ENCODE measurements at places on chromosomes 3 and 15. TPM values are rescaled to one million over a fixed set of nuclear protein-coding genes. Genes with fewer than 3 reads are reported as not detected.

Gene ZIC1
- total RNA-seq: 12.3 TPM

Gene TSC22D2
- 22.4 TPM for total RNA-seq

Gene TERC
- 55.3 TPM for total RNA-seq

Gene SLC28A1
- total RNA-seq: not detected

Gene NDN
- 76.7 TPM for total RNA-seq

Gene CCDC66
- 60.2 TPM for total RNA-seq

Gene HTR3E
- total RNA-seq: not detected

Gene GHSR
- not detected for total RNA-seq

Gene LRRC34
- total RNA-seq: 7.1 TPM

Gene CACNA2D3
- total RNA-seq: 23.4 TPM

Gene GASK1A
- 4.9 TPM for total RNA-seq

Gene P2RY1
- 11.6 TPM for total RNA-seq

Gene CHST13
- not detected for total RNA-seq

Gene CFAP100
- 2.5 TPM for total RNA-seq

Gene GOLGA6L24
- not detected for total RNA-seq

Gene CLRN1
- not detected for total RNA-seq

Gene CLDN18
- under 0.01 TPM for total RNA-seq

Gene FBXO45
- total RNA-seq: 34.9 TPM

Gene SENP8
- 3.4 TPM for total RNA-seq

Gene THBS1
- 29.5 TPM for total RNA-seq

Gene TIMP4
- total RNA-seq: 3.4 TPM

Gene NIT2
- 10.1 TPM for total RNA-seq

Gene GALNT15
- 2.2 TPM for total RNA-seq

Gene SNX22
- 4.2 TPM for total RNA-seq

Gene KCNH8
- total RNA-seq: 6.6 TPM

Gene PDZRN3
- 28.0 TPM for total RNA-seq

Gene SH2D7
- total RNA-seq: not detected

Gene SCAANT1
- not detected for total RNA-seq

Gene PLA2G4E
- total RNA-seq: not detected

Gene NLGN1
- 61.0 TPM for total RNA-seq

Gene HGD
- 0.98 TPM for total RNA-seq

Gene STOML1
- 30.2 TPM for total RNA-seq

Gene RPN1
- total RNA-seq: 104 TPM

Gene HAUS2
- 31.7 TPM for total RNA-seq

Gene APOD
- total RNA-seq: 7.4 TPM

Gene WDR93
- total RNA-seq: 0.25 TPM

Gene PRSS50
- 0.25 TPM for total RNA-seq

Gene GOLGA6L4
- total RNA-seq: 2.7 TPM

Gene COPB2
- total RNA-seq: 70.1 TPM

Gene C3orf80
- 9.6 TPM for total RNA-seq

Gene GPR160
- total RNA-seq: 2.2 TPM

Gene CHRNA7
- total RNA-seq: 4.2 TPM

Gene CD200R1
- 0.25 TPM for total RNA-seq

Gene FAM98B
- total RNA-seq: 49.7 TPM

Gene PPP1R14D
- total RNA-seq: not detected

Gene ROPN1
- not detected for total RNA-seq

Gene FBXO40
- total RNA-seq: under 0.01 TPM

Gene RLBP1
- total RNA-seq: 0.98 TPM

Gene RNU5B-1
- under 0.01 TPM for total RNA-seq

Gene BFSP2
- total RNA-seq: 0.25 TPM

Gene CMTM8
- total RNA-seq: 0.49 TPM

Gene VPS13C
- 89.0 TPM for total RNA-seq

Gene TP63
- 0.25 TPM for total RNA-seq
